Osteocyte (in vitro differentiated cells): ENCODE measurements at places on chromosomes 5 and 9. TPM values are rescaled to one million over a fixed set of nuclear protein-coding genes. Genes with fewer than 3 reads are reported as not detected.

Gene MYOZ3
- 0.27 and 1.5 TPM in 2 replicates for total RNA-seq

Gene NSG2
- total RNA-seq = not detected in 2 replicates

Gene DENND1A
- 19.8 and 21.6 TPM in 2 replicates for total RNA-seq

Gene CORO2A
- total RNA-seq = 1.6 and 1.8 TPM in 2 replicates

Gene SHC3
- 0.05 and 0.21 TPM in 2 replicates for total RNA-seq

Gene STKLD1
- 3.5 and 5.1 TPM in 2 replicates for total RNA-seq

Gene SGCD
- total RNA-seq = 13.1 and 14.4 TPM in 2 replicates

Gene RLN1
- not detected in 2 replicates for total RNA-seq

Gene SHISAL2B
- total RNA-seq = not detected in 2 replicates

Gene ASS1
- 217 and 219 TPM in 2 replicates for total RNA-seq

Gene IFNK
- total RNA-seq = not detected in 2 replicates

Gene PGM5
- not detected in 2 replicates for total RNA-seq

Gene C5
- total RNA-seq = 6.3 and 7.6 TPM in 2 replicates

Gene PCDHAC1
- 3.3 TPM in 2 replicates for total RNA-seq

Gene C1QTNF3
- 3.3 and 4.8 TPM in 2 replicates for total RNA-seq

Gene LHX6
- not detected in 2 replicates for total RNA-seq

Gene SAP30L
- total RNA-seq = 45.9 and 53.2 TPM in 2 replicates

Gene SLC31A2
- total RNA-seq = 3.3 and 3.9 TPM in 2 replicates

Gene CNTFR
- total RNA-seq = 0.18 TPM in 1 of 2 replicates, not detected in the other

Gene TRPM6
- total RNA-seq = not detected in 2 replicates

Gene SPINK13
- not detected in 2 replicates for total RNA-seq

Gene COL27A1
- total RNA-seq = 44.4 and 44.8 TPM in 2 replicates

Gene ZNF618
- 35.1 and 36.8 TPM in 2 replicates for total RNA-seq

Gene PCDHA7
- 2.0 and 2.1 TPM in 2 replicates for total RNA-seq

Gene SPATA31A3
- total RNA-seq = not detected in 2 replicates

Gene ADRA1B
- 4.0 and 4.6 TPM in 2 replicates for total RNA-seq

Gene CA9
- not detected in 2 replicates for total RNA-seq

Gene IL9
- total RNA-seq = not detected in 2 replicates
